Activated T-helper 1 cell treated with anti-CD3 and anti-CD28 coated beads, Interleukin-2, amount 50 U/mL, for 16 hours (primary cell): ENCODE measurements at places on chromosomes 4 and X.

GRCh38 chrX:123181233-123181914, 2.7 kb upstream of the GRIA3 start:
- no peak for DNase-seq

- DNase-seq = no peak
These were observed 51.3 kb upstream of the MAP3K15 start for GRCh38 chrX:19566359-19567222.

- no peak for DNase-seq
These were observed 43.0 kb downstream of the BANK1 start for GRCh38 chr4:101833480-101833879.

DNA sequence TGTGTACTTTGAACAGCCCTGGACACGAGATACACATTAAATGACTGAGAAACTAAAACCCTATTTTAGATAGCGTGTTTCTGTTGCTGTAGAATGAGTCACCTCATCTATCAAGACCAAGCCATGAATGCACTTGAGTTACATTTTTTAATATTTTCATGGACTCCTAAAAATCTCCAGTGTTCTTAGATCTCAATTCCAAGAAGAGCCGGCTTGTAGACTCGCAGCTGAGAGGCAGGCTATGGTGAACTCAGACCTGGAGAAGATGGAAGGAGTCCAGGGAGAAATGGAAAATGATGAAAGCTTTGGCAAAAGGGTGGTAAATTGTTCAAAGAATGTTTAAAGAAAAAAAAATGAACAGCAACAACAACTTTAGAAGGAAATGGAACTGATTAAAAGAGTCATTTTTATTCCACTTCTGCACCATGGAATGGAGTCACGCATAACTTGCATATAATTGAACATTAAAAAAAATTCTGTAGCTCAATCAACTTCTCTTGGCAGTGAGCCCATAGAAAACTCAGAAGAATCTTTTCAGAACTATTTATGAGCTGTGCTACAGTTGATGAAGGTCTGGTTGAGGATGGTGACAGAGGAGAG, 129.8 kb downstream of the MXRA5 start:
- DNase-seq = no peak

GRCh38 chrX:120570011-120570600, 9.3 kb upstream of the CUL4B start:
- DNase-seq = no peak

GRCh38 chr4:648579-649292, 23.4 kb downstream of the PDE6B start:
- no peak for DNase-seq

GRCh38 chr4:98617358-98618047, 40.9 kb downstream of the TSPAN5 start:
- no peak for DNase-seq

GRCh38 chrX:12977761-12978204, 2.9 kb downstream of the TMSB4X start:
- no peak for DNase-seq

DNA sequence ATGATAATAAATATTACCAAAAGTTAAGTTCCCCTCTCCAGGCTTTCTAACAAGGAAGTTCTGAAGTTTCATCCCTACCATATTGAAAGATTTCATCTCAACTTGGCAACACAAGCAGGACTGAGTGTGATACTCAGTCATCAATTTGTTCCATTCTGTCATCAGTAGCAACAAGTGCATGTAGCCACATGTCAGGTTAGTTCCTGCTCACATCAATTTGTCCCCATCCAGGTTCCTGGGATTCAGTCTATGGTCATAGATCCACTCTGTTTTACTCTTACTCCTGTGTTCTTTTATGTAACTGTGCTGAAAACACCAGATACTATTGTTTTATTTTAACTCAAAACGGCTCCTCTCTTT, 22.2 kb downstream of the SMPX start:
- no peak for DNase-seq

GRCh38 chrX:78375894-78376293, 48.5 kb upstream of the CYSLTR1 start:
- no peak for DNase-seq

- DNase-seq = no peak
These were observed 6.7 kb upstream of the PRICKLE3 start for GRCh38 chrX:49192722-49193328.

DNA sequence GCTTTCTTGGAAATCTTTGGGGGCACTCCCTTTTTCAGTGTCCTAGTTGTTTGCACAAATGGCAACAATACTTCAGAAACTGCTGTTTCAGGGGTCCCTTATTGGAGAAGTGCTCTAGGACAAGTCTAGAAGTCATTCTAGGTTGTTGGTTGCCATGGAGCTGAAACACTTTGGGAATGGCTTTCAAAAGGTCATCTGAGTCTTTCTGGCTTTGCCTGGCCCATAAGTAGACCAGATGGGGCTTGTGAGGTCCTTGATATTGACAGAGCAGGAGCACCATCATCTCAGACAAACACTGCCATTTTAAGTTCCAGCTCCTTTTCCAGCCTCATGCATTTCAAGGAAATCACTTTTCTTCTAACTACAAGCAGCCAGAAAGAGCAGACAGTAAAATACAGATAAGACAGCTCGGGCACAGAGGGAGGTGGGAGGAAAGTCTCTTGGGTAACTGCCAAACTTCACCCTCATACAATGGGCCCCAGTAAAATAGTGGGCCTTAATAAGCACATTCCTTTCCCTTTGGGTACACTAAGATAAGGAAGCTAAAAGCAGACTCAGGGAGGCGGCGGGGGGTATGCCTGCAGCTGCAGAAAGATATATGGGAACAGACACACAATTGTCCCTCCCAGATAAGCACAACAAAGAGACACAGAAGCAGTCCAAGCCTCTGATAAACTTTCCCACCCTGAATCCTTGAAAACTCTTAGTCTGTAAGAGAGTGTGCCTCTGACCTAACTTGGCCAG, 8.5 kb upstream of the NXF3 start:
- no peak for DNase-seq

DNA sequence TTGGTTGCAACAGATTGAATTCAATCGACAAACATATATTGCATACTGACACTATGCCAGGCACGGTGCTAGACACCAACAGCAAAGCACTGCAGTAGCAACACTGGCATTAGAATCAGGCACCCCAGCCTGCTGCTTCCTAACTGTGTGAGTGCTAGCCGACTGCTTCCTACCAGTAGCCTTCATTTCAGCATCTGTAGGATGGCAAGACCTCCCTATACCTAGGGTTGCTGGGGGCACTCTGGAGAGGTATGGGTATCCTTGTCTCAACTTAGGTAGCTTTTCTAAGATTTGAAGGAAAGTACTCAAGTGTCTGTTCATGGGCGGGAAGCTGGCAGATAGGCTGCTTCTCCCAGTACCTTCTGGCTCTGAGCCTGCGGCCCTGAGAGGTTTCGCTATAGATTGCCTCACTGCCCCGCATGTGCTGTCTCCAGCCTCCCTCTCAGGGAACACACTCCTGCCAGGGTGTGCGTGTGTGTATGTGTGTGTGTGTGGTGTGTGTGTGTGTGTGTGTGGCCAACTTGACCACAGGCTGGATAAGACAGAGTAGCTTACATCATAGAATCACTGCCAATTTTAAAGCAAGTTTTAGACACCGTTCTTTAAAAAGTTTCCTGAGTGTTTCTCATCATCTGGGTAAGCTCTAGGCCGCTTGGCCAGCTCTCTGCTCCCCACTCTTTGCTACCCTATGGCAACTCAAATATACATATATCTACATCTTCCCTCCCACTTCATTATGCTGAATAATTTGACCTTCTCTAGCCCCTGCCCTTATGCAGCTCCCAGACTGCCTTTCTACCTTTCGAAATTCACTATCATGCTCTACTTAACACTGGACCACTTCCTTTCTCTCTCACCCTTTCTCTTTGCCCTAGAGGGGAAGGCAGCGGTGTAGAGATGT, 97.0 kb upstream of the PJA1 start:
- DNase-seq = no peak

DNA sequence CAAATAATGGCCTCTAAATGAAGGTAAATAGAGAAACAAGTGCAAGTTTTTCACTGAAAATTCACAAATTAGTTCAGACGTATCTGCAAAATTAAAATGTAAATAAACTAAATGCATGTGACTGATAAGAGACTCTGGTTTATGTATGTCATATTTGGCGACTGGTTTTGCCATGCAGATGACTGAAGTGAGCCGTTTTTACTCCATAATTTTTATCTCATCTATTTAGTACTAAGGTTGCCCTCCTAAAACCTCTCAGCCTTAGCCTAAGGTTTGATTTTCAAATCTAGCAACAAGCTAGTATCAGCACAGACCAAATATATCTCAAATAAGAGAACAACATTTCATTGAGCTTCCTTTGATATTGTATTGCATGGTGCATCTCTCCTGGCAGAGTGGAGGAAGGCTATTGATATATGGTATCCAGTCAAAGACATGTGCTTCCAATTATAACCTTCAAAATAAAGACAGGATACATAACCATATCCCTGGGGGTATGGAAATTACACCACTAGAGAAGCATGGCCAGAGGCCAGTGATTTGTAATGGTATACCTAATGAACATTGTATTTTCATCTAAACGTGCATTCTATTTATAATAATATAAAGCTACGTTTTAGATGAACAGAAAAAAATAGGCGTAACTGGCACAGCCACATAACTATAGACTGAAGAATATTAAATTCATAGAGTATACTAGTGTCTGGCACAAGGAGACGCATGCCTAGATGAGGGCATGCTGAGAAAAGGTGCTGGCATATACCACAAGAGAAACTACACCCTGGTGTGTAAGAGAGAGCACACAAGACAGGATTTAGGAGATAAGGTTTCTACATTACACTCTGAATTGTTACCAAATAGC, 392.6 kb upstream of the INTU start:
- DNase-seq = no peak

DNA sequence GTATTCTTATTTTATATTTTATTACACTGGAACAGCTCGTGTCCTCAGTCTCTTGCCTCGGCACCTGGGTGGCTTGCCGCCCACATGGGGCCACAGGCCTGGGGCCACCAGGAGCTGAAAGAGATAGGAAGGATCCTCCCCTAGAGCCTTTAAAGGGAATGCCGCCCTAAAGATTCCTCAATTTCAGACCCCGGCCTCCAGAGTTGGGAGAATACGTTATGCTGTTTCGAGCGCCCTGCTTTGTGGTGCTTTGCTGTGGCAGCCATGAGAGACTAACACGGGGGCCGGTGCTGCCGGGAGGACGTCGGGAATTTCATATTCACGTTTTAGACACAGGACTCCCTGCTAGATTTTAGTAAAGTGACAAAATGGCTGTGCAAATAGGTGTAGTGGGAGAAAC, 33.2 kb downstream of the ACOX3 start:
- no peak for DNase-seq

- DNase-seq = no peak
These were observed 21.1 kb upstream of the WDR17 start for GRCh38 chr4:176044589-176044951.

DNA sequence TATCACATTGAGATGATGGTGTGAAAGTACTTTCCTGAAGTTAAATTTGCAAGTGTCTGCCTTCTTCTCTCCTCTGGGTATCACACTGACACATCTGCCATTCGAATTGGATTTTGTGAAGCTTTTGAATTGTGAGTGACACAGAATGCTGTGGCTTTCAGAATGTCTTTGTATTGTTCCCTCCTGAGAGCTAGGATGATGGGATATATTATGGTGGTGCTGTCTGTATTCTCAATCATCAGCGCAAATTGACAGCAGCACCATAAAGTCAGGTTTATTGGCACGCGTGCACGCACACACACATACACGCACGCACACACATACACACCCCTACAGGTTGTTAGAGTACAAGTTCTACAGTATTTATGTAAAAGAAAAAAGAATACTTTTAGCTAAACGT, 143.3 kb downstream of the AWAT2 start:
- DNase-seq = no peak

DNA sequence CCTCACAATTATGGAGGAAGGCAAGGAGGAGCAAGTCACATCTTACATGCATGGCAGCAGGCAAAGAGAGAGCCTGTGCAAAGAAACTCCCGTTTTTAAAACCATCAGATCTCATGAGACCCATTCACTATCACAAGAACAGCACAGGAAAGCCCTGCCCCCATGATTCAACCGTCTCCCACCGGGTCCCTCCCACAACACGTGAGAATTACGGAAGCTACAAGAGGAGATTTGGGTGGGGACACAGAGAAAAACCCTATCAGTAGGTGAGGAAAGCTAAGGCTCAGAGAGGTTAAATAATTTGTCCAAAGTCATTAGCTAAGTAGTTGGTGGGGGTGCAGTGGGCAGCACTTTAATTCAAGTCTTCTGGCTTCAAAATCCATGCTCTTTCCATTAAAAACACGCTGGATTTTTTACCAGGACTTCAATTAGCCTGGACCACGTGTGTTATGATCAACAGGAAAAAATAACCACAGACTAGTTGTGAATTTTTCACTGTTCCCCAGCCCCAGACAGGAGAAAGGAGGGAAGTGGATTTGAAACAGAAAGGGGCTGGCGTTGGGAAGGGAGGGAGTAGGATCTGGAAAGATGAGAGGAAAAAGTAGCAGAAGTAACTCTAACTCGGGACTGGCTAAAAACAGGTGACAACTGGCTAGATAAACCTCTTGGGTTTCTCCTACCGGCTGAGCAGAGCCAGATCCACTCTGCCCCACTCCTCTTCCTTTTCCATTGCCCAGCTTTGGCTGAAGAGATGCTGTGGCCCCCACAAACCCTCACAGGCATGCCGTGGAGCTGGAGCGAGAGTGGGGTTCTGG, 986 bp downstream of the MTMR8 start:
- DNase-seq = no peak

DNA sequence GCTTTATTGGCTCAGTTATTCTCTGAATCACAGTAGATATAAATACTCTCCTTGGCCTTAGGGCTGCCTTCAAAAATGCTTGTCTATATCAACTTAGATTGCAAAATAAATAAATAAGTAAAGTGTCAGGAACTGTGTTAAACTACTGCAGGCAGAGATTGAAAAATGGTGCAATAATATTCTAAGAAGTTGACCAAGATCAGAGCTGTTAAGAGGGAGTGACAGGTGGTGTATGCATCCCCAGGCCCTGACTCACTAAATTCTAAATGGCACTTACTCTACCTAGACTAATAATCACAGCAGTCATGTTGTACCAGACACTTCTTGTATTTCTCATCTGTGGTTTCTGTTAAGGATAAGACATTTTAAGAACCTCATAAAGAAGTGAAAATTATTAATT, 235.1 kb upstream of the SPOCK3 start:
- no peak for DNase-seq

GRCh38 chr4:48139691-48140090, 5.6 kb upstream of the TXK start:
- no peak for DNase-seq
